Stimulated activated CD8-positive, alpha-beta memory T cell treated with anti-CD3 and anti-CD28 coated beads, Interleukin-4, amount 100 ng/mL, for 4 hours (primary cell): ENCODE measurements at places on chromosomes 4 and X.

GRCh38 chr4:41683326-41683725 is 65.2 kb downstream of the PHOX2B start:
- DNase-seq, result no peak

DNA sequence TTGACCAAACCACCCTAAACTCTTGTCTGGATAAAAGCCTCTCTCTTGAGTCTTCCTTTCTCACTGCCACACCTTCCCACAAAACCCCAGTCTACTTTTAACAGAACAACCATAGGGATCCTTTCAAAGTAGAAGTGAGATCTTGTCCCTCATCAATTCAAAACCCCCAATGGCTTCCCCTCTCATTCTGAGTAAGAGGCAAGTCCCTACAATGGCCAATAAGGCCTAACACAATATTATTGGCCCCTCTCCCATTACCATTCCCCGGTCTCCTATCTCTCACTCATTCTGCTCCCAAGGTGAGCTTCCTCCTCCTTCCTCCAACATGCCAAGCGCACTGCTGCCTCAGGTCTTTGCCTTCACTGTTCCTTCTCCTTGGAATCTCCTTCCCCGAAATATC is 57.1 kb downstream of the REELD1 start:
- no peak for DNase-seq

DNA sequence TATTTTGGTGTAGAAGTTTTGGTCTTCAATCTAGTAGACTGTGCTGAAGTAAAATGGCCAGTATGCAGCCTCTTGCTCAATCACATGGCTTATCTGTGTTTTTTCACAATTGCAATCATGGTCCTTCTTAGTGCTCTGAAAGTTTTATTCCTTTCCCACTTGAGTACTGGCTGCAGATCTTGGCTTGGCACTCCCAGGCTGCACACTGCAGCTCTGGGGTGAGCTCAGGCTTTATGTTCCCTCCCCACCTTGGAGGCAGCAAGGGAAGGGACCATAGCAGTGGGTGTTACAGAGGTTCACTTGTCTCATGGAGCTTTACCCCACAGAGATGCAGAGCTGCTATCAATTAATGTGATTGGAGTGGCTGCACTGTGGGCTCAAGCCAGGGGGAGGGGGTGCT is 156.0 kb downstream of the TENT5D start:
- no peak for DNase-seq

GRCh38 chrX:3066555-3066954 is 25.3 kb downstream of the ARSF start:
- no peak for DNase-seq

- DNase-seq, result peak; percentile 57
Measured at GRCh38 chr4:89226665-89227574, 80.7 kb downstream of the GPRIN3 start.

DNA sequence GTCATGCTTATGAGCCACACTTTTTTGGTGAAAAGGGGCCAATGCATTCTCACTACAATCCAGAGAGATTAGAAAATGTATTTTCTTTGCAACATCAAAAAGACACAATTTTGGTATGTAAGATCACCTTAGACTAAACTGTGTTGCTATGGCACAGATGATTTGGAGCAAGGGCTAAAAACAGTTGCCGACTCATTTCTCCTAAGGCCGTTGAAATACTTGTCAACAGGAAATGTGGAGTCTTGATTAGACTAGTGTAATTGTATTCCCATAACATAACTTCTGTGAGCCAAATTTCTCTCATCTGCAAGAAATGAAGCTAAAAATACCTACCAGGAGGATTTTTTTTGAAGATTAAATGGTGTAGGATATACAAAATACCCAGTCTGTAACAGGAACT is 2547.7 kb downstream of the ARAP2 start:
- DNase-seq, result no peak

- no peak for DNase-seq
Measured at GRCh38 chr4:101187841-101188240, 159.5 kb downstream of the PPP3CA start.

DNA sequence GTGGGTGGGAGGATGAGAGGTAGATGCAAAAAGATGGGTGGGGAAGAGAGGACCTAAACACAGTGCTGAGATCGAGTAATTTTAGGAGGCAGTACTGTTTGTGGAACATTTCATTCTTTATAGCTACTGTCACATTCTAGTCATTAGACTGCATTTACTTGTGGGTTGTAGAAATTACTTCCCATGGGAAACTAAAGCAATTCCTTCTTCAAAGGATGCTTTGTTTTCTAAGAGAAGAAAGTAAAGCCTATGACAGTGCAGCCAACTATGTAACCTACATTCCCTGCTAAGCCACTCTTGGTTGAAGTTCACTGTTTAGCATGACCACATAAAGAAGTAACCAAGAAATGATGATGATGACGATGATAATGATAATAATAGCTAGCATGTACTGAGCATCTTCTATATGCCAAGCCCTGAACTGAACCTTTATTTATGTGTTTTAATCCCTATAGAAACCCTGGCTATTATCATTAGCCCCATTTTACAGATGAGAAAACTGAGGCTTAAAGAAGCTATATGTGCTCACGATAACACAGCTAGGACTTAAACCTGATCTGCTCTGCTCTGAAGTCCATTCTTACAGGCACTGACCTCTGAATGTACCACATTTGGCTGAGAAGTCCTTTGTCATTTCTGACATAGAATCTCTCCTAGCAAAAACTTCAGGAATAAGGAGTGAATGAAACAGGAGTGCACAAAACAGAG is 114.5 kb upstream of the KIT start:
- DNase-seq, result no peak

DNA sequence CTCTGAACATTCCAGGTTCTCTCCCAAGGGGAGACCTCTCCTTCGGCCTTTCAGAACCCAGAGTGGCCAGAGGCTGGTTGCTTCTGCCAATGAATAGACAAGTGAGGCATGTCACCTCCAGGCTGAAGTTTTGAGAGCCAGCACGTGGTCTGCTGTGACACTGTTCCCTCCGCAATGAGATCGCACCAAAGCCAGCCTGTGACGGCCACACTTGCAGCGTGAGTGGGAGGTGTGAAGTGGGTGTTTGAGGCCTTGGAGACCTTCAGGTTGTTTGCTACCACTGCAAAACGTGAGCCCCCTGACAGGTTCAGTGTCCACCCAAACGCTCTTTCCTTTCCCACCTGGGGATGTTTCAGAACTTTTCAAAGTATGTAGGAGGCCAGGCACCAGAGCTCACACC is 81.0 kb downstream of the WFS1 start:
- DNase-seq, result no peak

DNA sequence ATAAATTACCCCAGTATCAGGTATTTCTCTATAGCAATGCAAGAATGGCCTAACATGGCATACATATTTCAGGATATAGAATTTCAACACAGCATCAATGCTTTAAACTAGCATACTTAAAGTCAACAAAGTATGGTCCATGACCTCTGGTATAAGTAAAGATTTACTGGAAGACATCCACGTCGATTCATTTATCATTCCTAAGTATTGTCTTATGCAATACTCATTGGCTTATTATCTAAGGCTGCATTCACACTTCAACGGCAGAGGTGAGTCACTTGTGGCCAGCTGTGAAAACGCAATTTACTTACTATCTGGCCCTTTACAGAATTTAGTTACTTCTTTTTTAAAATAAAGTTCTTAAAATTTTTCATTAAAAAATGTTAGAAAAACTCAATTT is 42.6 kb downstream of the ADGRA3 start:
- DNase-seq, result no peak

GRCh38 chrX:8988446-8988845 is 45.5 kb downstream of the FAM9B start:
- no peak for DNase-seq

- no peak for DNase-seq
Measured at GRCh38 chr4:14984448-14984847, 17.8 kb upstream of the CPEB2 start.

GRCh38 chr4:98903561-98903960 is 25.4 kb downstream of the EIF4E start:
- no peak for DNase-seq

- DNase-seq, result no peak
Measured at GRCh38 chr4:78779280-78779679, 3.1 kb downstream of the BMP2K start.

GRCh38 chr4:34972189-34972588 is 1272.1 kb downstream of the ARAP2 start:
- no peak for DNase-seq

- no peak for DNase-seq
Measured at GRCh38 chr4:78962597-78963115, 23.4 kb upstream of the PAQR3 start.

DNA sequence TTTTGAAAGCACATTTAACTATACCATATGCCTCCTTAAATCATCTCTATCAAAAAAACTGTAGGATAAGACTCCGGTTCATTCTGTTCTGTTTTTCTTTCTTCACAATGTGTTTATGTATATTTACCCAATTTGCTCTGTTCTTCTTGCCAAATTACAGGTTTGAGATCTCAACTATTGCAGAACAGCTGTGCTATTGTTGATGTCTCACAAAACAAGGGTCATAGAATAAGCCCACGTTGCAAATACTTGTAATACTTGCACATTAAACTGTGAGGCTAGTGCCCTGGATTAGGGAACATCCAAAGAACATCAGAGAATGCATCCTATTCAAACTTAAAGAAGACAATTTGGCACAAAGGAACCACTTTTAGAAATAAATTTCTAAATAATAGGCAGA is 45.4 kb downstream of the ANTXR2 start:
- DNase-seq, result no peak

- DNase-seq, result no peak
Measured at GRCh38 chr4:176380352-176381157, 60.8 kb downstream of the SPCS3 start.

DNA sequence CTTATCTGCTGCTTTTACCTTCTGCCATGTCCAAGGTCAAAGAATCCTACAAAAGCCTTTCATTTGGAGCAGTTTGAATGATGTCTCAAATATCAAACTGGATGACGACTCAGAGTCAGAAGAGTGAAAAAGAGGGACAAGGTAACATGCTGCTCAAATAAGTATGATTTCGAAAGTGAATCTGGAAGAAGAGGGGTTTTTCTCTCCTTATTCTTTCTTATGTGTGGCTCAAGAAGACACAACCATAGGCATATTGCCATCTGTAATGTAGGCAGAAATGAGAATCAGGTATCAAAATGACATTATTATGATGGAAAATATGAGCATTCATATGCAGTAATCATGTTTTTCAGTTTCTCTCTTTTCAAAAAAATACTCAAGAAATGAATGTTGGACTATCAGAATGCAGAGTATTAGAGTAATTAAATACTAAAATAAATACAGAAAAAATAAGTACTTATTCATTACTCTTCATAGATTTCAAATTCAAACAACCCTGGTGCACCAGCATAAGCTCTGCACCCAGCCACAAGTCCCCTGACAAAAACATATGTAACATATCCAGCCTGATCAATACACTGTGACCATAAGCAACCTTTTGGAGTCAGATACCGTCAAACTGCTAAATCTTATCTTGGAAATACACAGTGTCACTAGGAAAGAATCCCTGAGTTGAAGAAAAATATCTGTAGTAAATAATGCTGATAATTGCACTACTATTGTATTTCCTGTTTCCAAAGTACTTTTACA is 468.6 kb downstream of the INPP4B start:
- DNase-seq, result no peak

GRCh38 chrX:107600366-107600765 is 27.9 kb upstream of the PRPS1 start:
- no peak for DNase-seq

- DNase-seq, result no peak
Measured at GRCh38 chrX:44082829-44083228, 109.6 kb upstream of the NDP start.

- DNase-seq, result no peak
Measured at GRCh38 chr4:97013711-97014110, 1129.6 kb downstream of the STPG2 start.

DNA sequence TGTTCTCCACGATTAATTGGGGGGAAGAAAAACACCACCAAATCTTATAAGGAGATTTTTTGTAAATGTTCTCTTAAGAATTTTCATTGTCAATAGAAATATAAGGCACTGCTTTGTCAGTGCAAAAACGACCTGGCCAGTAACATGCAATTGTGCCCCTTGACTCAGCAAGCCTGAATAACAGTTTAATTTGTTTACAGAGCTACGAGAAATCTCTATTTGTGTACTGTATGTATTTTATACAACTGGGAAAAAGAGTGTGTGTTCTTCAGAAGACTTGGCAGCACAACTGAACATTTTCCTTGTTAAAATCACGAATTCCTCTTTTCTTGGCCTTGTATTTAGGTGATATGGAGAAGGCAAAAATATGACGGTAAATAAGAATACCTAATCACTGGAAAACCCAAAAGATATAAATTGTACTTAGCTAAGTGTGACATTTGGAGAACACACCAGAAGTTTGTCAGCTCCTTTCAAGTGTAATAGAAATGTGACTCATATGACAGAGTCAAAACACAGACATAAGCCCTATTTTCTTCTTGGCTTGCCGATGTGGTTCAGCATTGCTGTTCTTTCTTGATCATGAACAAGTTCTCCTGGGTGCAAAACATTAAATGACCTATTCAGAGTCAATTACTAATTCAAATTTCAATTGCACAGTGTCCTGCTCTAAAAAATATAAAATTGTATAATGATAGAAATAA is 945.0 kb upstream of the INTU start:
- DNase-seq, result no peak

DNA sequence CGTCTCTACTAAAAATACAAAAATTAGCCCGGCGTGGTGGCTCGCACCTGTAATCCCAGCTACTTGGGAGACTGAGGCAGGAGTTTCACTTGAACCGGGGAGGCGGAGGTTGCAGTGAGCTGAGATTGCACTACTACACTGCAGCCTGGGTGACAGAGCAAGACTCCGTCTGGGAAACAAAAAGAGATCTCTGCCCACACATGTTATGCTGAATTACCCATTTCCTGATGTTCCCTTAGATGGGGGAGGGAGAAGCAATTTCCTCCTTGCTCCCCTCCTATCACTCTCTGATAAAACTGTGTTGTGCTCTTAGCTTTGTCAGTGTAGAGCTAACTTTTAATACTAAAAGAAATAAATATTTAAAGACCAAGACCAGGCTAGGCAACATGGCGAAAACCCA is 102.5 kb downstream of the LARP7 start:
- no peak for DNase-seq

DNA sequence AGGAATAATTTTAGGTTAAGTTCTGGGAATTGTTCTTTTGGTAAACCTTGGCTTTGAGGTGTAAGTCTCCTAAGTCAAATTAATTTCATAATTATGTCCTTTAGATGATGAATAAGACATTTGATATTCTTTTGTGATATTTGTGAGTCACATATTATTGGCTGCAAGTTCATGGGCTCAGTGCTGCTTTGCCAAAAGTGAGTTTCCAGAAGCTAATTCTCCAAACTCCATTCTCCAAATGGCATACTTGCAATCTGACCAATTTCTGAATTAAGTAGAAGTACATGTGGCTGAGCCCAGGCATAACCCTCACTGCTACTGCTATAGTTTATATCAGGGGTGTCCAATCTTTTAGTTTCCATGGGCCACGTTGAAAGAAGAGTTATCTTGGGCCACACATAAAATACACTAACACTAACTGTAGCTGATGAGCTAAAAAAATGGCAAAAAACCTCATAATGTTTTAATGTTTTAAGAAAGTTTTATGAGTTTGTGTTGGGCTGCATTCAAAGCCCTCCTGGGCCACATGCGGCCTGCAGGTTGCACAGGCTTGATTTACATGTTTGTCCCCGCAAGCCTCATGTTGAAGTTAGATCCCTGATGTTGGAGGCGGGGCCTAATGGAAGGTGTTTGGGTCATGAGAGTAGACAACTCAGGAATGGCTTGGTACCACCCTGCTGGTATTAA is 196.1 kb downstream of the ZNF330 start:
- DNase-seq, result no peak

GRCh38 chr4:147865926-147866325 is 134.0 kb downstream of the ARHGAP10 start:
- no peak for DNase-seq
